Activated CD4-positive, alpha-beta T cell treated with anti-CD3 and anti-CD28 coated beads, Interleukin-2, amount 50 U/mL, for 24 hours (primary cell): ENCODE measurements at places on chromosomes 11 and 22.

DNA sequence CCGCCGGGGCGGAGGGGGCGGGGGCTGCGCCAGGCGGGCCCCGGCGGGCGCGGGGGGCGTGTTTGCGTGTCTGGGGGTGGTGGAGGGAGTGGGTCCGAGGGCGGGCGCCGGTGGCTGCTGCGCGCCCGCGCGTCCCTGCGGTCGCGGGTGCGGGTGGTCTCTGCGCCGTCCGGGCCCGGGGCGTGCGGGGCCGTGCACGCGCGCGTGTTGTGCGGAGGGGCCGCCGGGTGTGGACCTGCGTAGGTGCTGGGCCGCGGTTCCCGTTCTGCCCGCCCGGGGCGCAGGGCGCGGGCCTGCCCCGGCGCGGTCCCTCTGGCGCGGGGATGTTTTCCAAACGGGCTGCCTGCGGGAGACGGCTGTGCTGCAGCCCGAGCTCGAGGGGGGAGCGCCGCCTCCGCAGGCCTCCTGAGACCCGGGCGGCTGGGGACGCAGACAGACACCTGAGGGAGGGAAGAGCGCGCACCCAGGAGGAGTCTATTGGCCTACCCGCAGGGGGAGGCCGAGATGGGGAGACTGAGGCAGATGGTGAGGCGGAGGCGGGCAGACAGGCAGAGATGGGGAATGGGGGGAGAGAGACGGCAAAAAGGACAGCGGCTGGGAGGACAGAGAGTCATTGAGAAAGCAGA, 442 bp downstream of the PELI3 start:
- no peak for DNase-seq

DNA sequence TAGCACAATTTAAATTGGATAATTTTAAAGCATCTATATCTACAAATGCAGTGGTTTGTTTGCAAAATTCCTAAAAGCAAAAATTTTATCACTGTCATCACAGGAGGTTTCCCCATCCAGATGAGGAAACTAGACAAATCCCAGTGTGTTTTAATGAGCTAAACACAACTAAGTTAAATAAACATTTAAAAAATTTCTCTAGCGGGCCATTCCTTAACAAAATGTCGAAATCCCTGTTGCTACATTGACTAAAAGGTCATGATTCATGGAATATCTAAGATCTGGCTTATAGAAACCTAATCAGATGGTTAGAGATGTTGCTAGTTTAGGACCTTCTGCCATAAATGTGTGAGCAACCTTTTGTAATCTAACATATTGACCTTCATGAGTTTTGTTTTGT, 107.3 kb upstream of the BDNF start:
- no peak for DNase-seq

DNA sequence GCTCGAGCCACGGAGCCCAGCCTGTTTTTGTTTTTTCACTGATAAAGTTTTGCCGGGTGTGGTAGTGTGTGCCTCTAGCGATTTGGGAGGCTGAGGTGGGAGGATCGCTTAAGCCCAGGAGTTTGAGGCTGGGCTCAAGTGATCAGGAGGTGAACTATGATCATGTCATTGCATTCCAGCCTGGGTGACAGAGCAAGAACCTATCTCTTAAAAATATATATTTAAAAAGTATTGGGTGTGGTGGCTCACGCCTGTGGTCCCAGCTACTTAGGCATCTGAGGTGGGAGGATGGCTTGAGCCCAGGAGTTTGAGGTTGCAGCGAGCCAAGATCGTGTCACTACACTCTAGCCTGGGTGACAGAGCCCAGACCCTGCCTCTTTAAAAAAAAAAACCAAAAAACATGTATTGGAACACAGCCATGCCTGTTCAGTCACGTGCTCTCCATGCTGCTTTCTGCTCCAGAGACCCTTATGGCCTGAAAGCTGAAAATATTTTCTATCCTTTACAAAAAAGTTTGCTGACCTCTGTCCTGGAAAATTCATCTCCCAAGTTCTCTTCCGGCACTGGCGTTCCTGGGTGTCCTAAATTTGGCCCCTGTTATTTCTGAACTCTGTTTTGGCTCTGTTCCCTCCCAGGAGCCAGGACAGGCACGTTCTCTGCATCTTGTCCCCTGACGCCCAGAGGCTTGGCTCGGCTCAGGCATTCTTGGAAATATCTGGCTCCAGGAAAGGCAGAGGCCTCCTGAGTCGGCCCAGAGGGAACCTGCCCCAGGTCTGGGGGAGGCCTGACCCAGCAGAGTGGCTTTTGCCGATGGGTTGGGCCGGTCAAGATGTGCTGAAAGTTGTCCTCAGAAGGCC, 61.3 kb upstream of the PPP6R3 start:
- no peak for DNase-seq

GRCh38 chr11:125068368-125068767, 5.3 kb downstream of the SLC37A2 start:
- DNase-seq = no peak

DNA sequence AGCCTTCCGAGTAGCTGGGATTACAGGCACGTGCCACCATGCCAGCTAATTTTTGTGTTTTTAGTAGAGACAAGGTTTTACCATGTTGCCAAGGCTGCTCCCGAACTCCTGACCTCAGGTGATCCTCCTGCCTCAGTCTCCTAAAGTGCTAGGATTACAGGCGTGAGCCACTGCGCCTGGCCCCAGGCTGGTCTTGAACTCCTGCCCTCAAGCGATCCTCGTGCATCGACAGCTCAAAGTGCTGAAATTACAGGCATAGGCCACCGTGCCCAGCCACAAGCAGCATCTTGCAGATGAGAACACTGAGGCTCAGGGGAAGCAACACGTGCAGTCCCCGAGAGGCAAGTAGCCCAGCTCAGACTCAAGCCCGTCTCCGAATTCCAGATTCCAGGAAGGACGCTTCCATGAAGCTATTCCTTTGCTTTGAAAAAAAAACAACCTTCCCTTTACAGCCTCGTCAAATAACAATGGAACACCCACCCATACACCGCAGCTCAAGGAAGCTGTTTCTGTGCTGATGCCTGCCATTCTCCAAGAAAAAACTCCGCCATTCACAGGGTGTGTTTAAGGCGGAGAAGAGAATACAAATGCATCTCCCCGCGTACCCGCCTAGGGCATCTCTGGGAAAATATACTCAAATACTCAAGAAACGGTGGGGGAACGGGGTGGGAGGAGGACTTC, 34.5 kb upstream of the PDGFB start:
- DNase-seq = no peak

DNA sequence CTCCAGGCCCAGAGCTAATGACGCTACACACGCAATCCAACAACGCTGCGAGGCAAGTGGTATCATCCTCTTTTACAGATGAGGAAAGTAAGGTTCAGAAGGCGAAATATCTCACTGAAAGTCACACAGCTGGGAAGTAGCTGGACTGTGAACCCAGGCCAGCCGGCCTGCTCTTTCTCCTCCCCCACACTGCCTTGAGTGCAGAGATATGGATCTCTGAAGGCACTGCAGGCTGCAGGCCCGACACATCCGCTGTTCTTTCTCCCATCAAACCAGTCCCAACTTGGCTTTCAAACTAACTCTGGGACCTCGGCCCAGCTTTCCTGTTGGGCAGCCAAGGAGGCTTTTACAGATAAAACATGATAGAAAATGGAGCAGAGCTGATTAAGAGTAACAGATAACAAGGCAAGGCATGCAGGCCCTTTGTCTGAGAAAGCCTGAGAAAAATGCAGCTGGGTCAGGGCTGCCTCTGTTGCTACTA, 64.0 kb upstream of the PTPRJ start:
- no peak for DNase-seq

- DNase-seq = no peak
Observed at GRCh38 chr11:11279956-11280689, 72.9 kb downstream of the CSNK2A3 start.

GRCh38 chr11:14261066-14261465, 97.9 kb downstream of the RRAS2 start:
- no peak for DNase-seq

- no peak for DNase-seq
Observed at GRCh38 chr11:25456211-25456610, 875.7 kb upstream of the ANO3 start.

DNA sequence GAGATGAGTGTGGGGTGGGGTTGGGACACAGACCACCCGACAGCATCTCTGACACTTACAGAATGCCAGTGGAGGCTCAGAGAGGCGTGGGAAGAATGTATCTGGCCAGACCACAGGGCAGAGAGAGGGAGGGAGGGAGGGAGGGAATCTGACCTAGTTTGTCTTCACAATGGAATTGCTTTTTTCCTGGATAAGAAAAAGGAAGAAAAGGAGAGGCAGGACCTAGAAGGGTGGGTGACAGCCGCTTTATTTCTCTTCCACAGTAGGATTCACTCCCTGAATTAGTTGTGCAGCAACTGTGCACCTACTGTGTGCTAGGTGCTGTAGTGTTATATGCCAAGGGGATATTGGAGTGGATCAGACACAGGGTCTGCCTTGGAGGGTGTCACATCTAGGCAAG, 3.7 kb downstream of the KCNK4 start:
- no peak for DNase-seq

GRCh38 chr22:40405178-40406062, 35.0 kb downstream of the SGSM3 start:
- no peak for DNase-seq

DNA sequence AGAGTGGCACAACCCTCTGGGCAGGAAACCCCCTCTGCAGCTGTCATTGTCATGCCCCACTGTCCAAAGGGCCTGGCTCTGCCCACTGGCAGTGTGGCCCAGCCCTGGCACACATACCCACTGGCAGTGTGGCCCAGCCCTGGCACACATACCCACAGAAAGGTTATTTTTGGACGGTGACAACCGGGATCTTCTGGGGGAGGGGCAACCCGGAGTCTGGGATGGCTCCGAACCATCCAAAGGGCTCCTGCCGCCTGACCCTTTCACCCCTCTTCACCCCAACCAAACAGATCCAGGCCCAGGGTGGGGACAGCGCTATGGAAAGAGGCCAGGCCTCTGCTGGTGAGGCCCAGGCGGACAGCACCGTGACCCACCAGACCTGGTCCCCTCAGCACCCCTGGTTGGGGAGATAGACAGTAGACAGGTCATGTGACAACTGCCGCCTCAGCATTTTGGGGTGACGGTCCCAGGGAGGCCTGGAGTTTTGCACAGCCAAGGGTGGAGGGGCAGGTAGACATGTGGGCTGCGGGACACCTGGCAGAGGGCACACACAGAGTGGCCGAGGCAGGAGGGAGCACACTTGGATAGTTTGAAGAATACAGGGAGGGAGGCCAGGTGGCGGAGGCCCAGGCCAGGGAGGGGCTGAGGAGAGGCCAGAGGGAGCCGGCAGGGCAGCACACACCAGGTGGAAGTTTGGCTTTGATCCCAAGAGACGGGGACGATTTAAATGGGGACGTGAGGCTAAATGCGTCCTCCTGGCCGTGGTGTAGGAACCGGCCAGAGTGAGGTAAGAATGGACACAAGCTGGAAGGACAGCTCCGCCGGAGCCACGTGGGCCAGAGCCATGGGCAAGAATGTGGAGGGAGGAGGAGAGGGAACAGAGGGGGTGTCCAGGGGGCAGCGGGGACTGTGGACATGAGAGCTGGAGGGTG, 2.9 kb downstream of the MAPK12 start:
- no peak for DNase-seq

DNA sequence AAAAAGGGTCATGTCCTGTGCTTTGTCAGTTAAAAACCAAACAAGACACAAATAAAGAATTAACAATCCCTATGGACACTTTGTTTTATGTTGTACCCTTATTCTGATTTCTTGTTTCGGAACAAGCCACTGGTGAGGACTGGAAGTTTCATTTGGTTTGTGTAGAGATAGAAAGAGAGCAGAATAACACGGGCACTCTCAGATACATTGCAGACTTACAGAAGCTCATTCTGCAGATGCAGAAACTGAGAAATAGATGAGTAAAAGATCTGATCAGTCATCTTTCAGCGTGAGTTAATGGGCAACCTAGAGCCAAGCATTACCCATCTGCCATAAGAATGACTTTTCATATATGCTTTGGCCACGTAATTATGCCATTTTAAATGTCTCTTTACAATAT, 407.6 kb downstream of the RAB38 start:
- no peak for DNase-seq

- no peak for DNase-seq
Observed at GRCh38 chr11:31815711-31816467, 4.8 kb upstream of the PAX6 start.

- no peak for DNase-seq
Observed at GRCh38 chr22:48899523-48900326, 927.9 kb downstream of the BRD1 start.

DNA sequence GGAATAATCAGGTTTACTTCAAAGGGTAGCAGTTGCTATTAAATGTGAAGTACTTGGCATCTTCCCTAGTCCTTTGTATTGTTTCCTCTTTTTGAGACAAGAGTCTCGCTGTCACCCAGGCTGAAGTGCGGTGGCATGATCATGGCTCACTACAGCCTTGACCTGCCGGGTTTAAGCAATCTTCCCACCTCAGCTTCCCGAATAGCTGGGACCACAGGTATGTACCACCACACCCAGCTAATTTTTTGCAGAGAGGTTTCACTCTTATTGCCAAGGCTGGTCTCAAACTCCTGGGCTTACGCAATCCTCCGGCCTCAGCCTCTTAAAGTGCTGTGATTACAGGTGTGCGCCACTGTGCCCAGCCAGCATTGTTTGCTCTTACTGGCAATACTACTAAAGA, 36.2 kb upstream of the RAPSN start:
- DNase-seq = no peak

DNA sequence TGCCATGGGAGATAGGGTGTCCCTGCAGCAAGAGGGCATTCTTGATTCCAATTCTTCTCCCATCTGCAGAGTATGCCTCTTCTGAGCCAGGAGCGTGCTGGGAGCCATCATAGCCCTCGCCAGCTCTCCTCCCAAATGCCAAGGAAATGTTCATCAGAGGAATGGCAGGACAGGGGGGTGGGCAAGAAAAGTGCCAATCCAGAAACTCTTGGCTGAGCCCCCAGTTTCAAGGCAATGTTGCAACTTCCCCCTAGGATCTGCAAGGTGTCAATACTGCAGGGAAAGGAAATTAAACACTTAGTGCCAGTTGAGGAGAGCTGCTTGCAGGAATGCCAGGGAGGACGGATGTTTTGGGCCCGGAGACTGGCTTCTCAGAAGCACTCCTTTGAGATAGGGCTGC, 94.8 kb upstream of the PRDM11 start:
- DNase-seq = no peak

DNA sequence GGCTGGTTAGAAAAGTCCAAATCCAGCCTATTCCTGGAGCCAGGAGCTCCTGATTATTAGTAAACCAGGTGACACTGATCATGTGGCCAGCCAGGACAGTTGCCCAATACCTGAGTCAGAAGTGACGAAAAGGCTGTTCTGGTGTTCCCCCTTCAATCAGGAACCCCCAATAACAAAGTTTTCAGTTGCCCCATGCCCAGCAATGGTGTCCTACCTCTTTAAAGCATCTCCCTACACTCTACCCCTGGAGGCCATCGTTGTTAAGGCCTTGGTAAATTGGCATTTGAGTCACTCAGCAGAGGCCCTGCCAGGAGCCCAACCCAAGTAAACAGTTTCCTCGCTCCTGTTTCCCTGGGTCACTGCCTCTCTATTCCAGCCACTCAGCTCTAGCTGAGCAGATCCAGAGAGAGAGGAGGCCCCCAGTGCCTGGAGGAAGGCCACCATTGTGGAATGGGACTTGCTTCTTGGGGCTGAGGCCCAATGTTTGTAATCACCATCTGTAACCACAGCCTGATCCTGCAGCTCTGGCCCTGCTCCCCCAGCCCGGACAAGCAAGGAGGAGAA, 25.0 kb downstream of the ARHGAP1 start:
- DNase-seq = no peak
